ENCODE measurements at places on chromosomes 5 and 9.

- DNase-seq = no peak
Observed at GRCh38 chr9:84932915-84933527, 263.5 kb downstream of the NTRK2 start.

- DNase-seq = no peak
Observed at GRCh38 chr9:75487856-75488718, 399.8 kb downstream of the OSTF1 start.

DNA sequence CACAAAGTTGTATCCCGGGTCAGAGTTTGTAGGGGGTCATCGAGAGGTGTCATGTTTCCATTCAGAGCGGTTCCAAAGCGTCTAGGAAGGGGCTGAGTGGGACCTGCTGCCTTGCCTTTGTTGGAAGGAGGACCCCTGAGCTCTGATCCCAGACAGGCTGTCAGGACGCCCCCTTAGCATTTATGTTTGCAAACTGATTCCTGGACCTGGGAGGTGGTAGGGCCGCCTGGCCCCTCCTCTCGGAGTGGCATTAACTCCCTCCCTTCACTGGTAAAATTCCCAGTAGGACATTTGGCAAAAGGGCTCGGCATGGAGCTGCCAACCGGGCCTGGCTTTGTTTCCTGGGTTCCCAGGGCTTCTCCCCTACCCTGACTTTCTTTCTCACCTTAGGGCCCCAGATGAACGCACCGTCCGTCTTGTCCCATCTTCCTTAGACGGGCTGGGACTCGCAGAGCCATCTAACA is 2.5 kb downstream of the JADE2 start:
- DNase-seq = no peak

GRCh38 chr9:1273859-1274258 is 223.7 kb downstream of the DMRT2 start:
- DNase-seq = no peak

- DNase-seq = no peak
Observed at GRCh38 chr5:137195483-137195882, 303.6 kb downstream of the SPOCK1 start.

DNA sequence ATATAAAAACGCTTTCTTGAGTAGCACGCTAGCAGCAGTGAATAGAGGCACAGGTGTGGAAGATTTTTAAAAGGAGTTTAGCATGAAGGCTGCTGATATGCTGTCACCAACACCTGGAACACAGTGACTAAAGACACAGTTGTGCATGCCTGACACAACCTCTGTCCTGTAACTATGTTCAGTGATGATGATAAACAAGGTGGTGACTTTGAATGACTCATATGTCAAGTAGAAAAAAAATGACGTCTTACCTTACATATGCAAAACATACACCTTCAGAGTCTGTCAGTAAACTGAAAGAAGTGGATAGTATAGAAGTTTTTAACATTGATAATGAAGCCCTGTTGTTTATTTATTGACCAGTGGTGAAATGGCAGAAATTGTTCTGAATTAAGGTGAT is 66.2 kb upstream of the ADCY2 start:
- DNase-seq = no peak

GRCh38 chr9:128045831-128046230 is 21.3 kb downstream of the NAIF1 start:
- DNase-seq = no peak

GRCh38 chr5:115086473-115086872 is 83.2 kb downstream of the TRIM36 start:
- DNase-seq = no peak

GRCh38 chr5:91848453-91848852 is 465.3 kb upstream of the ARRDC3 start:
- DNase-seq = no peak

GRCh38 chr5:124235576-124235975 is 510.9 kb downstream of the ZNF608 start:
- no peak for DNase-seq

- DNase-seq = no peak
Observed at GRCh38 chr5:137181667-137182066, 317.5 kb downstream of the SPOCK1 start.

DNA sequence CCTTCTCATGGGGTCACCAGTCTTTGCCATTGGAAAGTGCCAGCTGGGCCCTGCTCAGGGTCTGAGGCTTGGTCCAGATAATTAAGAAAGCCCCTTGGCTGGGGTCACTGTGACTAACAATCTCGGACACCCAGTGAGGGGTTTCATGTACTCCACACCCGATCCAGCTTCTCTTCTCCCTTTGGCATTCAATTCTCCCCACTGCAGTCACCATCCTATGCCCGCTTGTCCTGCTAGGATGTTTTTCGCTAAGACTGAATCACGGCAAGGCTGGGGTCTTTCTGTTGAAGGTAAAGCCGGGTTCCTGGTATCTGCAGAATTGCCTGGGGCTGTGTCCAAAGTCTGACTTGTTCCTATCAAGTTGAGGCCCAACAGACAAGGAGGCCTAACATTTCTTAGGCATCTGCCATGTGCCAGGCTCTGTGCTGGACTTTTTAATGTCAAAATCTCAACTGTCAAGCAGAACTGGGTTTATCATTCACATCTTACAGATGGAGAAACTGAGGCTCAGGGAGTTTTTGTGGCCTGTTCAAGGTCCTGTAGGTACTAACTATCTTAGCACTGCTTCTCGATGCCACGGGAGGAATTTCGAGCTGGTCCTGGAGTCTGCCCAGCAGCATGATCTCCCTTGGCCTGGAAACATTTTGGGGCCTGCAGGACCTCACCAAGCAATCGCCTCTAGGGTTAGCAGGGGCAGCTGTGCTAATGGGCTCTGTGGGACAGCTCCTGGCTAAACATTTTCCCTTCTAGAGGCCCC is 142.0 kb upstream of the ALDH1B1 start:
- peak; percentile 21 for DNase-seq

DNA sequence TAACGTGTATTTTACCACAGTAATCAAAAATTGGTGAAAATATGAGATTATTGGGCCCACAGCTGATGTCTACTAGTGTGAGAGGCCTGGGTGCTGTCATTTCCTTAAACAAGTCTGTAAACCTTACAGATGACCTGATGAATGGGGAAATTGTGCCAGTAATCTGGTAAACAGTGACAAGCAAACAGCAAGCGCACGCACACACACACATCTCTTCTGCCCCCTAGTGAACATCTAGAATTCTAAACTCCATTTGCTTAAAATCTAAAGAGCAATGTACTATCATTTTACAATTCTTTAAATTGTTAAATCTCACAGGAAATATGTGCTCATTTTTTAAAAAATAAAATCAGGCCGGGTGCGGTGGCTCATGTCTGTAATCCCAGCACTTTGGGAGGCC is 7.5 kb upstream of the RAPGEF1 start:
- DNase-seq = no peak

DNA sequence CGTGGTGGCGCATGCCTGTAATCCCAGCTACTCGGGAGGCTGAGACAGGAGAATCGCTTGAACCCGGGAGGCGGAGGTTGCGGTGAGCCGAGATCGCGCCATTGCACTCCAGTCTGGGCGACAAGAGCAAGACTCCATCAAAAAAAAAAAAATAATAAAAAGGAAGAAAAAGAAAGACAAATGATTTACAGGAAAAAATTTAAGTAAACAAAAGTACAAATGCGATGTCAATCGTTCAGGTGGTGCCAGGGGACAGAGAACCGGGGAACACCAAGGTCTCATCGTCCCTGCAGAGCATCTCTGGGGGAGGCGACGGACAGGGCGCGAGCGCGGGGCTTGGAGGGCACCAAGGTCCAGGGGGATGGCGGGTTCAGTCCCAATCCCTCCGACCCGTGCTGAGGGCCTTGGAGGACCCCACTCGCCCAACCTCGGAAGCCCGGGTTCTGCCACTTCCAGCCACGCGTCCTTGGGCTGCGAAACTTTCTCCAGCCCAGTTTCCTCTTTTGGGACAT is 607 bp upstream of the HNRNPAB start:
- DNase-seq = no peak

- no peak for DNase-seq
Observed at GRCh38 chr9:111917980-111918379, 21.4 kb downstream of the UGCG start.

- peak; percentile 64 for DNase-seq
Observed at GRCh38 chr5:10288592-10289219, 19.0 kb downstream of the CMBL start.

GRCh38 chr5:1527533-1528205 is 3.9 kb upstream of the LPCAT1 start:
- peak; percentile 49 for DNase-seq

GRCh38 chr9:135963938-135964337 is 2.8 kb upstream of the UBAC1 start:
- no peak for DNase-seq

- no peak for DNase-seq
Observed at GRCh38 chr5:40405996-40406740, 273.5 kb upstream of the PTGER4 start.

DNA sequence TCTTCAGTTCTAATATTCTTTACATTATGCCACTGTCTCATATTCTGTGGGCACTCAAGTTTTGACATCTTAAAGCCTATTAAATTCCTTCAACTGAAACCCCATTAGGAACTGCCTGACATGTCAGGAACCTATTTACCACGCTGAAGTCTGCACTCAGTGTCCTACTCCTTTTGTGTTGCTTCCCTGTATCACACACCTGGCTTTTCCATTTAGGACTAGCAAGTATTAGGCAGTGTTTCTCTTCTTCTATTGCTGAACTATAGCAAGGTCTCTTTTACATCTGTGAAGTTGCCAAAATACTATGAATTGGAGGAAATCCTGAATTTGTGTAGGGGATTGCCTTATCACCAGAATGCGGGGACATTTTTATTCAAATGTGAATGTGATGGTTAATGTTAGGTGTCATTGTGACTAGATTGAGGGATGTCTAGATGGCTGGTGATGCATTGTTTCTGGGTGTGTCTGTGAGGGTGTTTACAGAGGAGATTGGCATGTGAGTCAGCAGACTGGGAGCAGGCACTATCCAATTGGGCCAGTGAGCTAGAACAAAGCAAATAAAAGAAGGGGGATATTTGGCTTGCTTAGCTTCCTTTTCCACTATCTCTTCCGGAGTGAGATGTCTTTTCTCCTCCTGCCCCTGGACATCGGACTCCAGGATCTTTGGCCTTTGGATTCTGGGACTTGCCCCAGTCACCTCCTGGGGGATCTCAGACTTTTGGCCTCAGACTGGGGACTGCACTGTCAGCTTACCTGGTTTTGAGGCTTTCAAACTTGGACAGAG is 21.2 kb upstream of the VCAN start:
- DNase-seq = no peak

GRCh38 chr9:128610897-128611296 is 45.8 kb downstream of the DYNC2I2 start:
- DNase-seq = no peak

- DNase-seq = no peak
Observed at GRCh38 chr5:126855266-126855665, 78.3 kb downstream of the LMNB1 start.

GRCh38 chr5:58746321-58746720 is 163.4 kb downstream of the RAB3C start:
- no peak for DNase-seq

DNA sequence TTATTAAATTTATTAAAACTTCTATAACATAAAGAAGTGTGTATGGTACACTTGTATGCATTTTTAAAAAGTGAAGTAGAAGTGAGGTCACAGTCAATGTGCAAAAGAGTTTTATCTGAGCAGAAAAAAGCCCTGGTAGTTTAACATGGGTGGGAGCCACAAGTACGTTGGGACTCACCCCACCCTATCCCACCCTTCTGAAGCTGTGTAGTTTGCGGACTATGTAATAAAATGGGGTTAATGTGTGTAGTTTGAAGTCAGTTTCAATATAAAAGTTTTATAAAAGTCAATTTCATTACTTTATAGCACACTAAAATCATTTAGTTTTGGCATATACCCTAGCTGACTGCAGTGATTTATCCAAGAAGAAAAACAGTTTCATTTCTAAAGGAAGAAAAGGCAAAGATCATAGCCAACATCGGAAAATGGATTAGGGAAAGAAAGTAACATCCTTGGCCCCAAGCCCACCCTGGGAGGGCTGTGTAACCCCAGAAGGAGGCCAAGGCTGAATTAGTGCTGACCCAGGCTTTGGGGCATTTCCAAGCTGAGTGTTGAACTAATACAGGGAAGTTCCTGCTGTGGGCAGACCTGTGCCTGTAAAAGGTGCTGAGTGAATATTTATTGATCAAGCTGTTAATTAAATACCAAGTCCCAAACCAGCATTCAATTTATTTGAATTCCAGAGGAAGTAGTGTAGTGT is 398.6 kb upstream of the ADAMTSL1 start:
- DNase-seq = no peak

- peak; percentile 79 for DNase-seq
Observed at GRCh38 chr5:163504079-163504931, 1.1 kb upstream of the MAT2B start.

DNA sequence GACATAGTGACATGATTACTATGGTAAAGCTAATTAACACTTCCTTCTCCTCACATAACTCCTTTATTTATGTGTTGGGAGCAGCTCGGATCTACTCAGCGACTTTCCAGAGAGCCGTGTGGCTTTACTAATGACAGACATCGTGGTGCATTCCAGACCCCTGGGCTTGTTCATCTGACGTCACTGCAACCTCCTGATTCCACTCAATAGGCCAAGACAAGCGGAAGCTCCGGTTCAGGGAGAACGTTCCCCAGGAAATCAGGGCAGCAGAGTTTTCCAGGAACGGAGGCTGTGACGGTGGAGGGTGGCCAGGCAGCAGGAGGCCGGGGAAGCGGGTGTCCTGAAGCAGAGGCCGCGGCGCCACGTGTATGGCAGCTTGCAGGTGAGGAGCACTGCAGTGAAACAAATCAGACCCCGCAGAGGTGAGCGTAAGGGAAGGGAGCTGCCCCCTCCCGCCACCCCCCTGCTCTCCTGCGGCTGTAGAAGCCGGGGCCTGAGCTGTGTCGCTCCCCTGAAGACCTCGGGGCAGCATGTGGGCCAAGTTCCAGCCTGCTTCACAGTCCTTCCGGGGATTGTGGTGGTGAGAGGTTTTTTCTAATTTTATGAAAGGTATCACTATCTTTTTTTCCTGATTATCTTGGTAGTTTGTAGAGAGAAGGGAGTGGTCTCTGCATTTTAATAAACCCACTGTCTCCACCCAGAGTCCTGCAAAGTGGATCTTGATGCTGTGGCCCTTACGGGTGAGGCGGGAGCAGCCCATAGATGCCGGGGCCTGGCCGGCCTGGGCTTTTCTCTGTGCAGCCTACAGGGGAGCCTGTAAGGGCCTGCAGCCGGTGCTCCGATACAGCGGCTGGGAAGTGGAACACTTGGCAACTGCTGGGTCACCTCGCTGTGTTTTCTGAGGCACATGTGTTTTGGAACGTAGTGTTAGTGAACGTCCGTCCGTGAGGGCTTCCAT is 220.4 kb upstream of the IRX4 start:
- no peak for DNase-seq

DNA sequence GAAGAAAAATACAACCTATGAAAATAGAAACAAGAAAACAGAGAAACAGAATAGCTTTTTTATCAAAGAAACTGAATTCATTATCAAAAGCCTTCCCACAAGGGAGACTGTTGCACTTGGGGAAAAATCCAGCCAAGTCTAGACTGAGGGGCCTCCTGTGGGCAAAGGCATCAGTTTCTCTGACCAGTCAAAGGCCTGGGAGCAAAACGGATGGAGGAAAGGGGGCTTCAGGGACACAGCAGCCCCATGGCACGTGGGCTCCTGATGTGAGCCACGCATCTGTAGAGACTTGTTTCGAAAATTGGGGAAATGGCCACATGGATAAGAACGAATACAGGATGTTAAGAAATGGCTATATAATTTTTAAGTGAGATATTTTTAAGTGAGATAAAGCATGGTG is 21.1 kb downstream of the ZDHHC11B start:
- DNase-seq = no peak

Measured in activated CD8-positive, alpha-beta memory T cell treated with anti-CD3 and anti-CD28 coated beads for 24 hours (primary cell).